NCI-H2081 treated with DMSO at 0.1 percent for 48 hours (cell line): ENCODE measurements at places on chromosomes 4 and X.

GRCh38 chr4:92447255-92447905, 143.6 kb downstream of the GRID2 start:
- DNase-seq, result no peak

GRCh38 chr4:113707048-113707447, 54.5 kb downstream of the CAMK2D start:
- DNase-seq, result no peak

GRCh38 chr4:76199664-76200211, 13.9 kb downstream of the SCARB2 start:
- no peak for DNase-seq

DNA sequence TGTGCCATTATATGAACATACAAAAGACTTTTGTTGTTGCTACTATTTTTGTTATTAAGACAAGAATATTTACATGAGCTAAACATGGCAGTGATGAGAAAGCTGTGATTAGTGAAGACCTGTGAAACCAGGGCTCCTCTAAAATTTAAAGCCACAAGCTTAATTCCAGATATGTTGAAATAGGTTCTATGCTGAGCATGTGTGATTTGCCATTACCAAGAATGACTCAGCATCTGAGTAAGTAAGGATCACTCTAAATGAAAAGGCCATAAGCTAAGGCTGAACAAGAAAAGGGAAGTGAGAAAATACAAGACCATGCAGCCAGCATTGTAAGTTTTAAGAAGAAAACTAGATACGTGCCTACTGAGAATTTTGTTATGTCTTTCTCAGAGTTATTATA, 75.9 kb upstream of the CAMK2D start:
- no peak for DNase-seq

- no peak for DNase-seq
Measured at GRCh38 chr4:25814301-25815136, 48.3 kb downstream of the SEL1L3 start.

- DNase-seq, result no peak
Measured at GRCh38 chr4:185730849-185731608, 81.0 kb downstream of the SORBS2 start.

- no peak for DNase-seq
Measured at GRCh38 chr4:78645853-78646757, 94.5 kb downstream of the ANXA3 start.

GRCh38 chr4:67700116-67700737, 728 bp downstream of the UBA6 start:
- DNase-seq, result no peak

DNA sequence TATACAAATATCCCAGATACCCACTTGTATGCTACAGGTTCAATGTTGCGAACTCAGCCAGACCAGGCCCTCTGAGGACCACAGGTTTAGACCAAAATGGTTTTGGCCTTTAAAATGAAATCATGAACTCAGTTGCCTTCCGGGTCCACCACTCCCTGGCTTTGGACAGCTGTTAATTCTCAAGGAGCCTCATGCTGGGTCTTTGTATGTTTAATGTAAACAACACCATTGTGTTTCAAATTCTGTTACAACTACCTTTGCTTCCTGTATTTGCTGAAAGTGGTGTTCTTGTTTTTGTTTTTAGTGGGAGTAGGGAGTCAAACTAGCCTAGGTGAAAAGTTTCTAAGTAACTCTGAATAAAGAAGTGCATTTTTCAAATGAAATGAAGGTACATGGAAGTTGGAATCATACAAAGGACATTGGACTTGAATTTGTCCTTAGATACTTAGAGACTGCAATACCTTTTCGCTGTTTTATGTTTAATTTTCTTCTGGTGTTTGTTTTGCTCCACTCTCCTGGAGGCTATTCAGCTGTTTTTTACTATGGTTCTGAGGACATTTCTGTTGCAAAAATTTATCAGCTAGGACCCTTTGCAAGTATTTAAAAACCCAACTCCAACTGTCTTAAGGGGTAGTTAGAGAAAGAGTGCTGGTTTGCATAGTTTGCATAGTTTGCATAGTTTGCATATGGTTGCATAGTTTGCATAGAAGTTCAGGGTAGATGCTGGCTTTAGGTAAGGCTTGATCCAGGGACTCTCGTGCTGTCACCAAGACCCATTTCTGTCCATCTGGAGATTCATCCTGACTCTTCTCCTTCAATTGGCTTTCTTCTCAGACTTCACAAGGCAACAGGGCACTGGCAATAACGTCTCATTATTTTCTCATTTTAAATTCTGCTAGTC, 70.1 kb downstream of the MID1IP1 start:
- DNase-seq, result no peak

GRCh38 chrX:103248553-103248952, 6.4 kb downstream of the TCEAL8 start:
- DNase-seq, result no peak

DNA sequence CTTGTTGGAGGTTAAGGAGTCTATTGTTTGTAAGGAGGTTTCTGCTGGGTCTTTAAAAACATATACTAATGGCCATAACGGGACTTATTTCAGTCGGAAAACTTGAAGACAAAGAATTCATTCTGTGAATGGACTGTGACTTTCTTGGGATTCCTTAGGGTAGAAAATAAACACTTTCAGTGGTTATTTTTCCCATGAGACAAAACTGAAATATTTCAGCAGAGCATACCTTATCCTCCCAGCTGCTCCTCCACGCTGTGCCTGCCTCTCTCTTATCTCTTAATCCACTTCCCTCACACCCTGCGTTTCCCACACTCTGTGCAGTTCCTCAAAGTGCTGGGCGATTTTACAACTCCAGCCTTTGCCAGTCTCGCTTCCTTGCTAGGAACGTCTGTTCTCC, 47.1 kb upstream of the SORBS2 start:
- no peak for DNase-seq

DNA sequence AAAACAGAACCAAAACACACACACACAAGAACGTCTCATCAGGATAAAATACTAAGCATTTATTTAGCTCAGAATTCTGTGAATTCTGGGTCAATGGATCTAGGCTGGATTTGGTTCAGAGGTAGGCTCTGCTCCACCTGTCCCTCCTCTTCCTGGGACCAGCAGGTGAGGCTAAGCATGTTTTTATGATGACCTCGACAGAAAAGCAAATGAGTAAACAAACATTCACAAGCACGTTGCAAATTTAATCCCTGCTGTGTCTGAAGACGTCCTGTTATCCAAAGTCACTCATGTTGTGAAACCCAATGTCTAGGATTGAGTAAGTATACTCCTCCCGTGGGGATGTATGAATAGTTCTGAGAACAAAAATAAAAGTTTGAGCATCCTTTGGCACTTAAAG, 371.4 kb upstream of the TECRL start:
- DNase-seq, result no peak

DNA sequence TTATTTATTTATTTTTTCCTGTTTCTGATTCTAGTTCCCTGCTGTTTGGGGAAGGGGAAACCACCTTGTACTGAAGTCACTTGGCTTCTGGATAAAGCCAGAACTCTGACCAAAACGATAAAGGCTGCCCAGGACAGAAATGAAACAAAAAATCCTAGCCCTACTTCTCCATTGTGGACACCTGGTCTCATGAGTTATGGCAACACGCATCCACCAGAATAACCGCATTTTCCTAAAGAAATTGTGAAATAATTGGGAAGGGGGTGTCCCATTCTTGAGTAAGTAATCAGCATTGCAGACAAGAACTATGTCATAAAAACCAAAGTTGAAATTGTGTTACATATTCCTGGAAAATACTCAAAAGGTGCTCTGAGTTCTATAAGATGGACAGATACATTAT, 42.1 kb downstream of the SLC9A7 start:
- DNase-seq, result no peak

DNA sequence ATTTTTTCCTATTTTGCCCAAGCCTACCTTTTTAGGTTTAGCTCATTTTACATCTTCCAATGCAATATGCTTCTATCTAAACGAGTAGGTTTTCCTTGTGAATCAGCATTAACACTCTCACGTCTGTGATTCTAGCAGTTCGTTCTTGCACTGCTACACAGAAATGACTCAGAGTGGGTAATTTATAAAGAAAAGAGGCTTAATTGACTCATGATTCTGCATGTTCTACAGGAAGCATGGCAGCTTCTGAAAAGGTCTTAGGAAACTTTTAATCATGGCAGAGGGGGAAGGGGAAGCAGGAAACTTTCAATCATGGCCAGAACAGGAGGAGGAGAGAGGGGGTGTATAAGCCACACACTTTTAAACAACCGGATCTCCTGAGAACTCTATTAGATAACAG, 44.9 kb downstream of the SPANXN1 start:
- no peak for DNase-seq

DNA sequence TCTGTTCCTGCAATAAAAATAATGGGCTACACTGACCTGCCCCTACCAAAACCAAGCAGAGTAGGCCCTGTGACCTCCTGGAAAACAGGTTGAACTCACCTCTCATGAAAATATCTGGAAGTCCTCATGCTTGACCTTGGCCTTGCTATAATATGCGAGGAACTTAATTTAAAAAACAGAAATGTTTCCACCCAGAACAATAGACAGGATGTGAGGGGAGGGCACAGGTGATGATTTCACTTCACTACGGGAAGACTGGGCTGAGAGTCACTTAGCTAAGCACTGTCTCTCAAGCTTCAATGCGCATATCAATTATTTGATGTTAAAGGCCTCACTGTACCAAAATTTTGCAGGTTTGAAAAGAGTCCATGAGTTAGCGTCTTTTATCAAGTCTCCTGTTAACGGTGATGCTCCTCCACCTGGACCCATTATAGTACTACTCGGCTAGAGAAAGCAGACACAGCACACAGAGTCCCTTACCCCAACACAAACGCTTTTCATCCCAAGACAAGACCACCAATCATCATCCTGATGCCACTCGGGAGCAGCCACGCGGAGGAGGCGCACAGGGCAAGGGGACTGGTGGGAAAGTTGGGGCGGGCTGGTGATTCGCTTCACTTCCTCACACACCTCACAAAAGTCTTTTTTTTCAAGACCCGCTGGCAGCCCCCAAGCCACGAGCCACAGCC, 25.9 kb downstream of the ZNF721 start:
- no peak for DNase-seq

GRCh38 chr4:140372751-140373327, 607 bp upstream of the SCOC start:
- no peak for DNase-seq

GRCh38 chr4:138595731-138596460, 353.7 kb upstream of the SLC7A11 start:
- no peak for DNase-seq
